ENCODE measurements at places on chromosomes 7 and 10. TPM values are rescaled to one million over a fixed set of nuclear protein-coding genes. Genes with fewer than 3 reads are reported as not detected.

IFIT1B gene
- total RNA-seq, result not detected

GJD4 gene
- total RNA-seq, result not detected

RELN gene
- total RNA-seq, result 0.52 TPM

TAS2R5 gene
- total RNA-seq, result 3.1 TPM

ABCB4 gene
- not detected for total RNA-seq

FAM204A gene
- total RNA-seq, result 62.3 TPM

BCAP29 gene
- total RNA-seq, result 59.5 TPM

CDHR3 gene
- total RNA-seq, result 4.0 TPM
